ENCODE measurements at places on chromosomes 3 and 15.

DNA sequence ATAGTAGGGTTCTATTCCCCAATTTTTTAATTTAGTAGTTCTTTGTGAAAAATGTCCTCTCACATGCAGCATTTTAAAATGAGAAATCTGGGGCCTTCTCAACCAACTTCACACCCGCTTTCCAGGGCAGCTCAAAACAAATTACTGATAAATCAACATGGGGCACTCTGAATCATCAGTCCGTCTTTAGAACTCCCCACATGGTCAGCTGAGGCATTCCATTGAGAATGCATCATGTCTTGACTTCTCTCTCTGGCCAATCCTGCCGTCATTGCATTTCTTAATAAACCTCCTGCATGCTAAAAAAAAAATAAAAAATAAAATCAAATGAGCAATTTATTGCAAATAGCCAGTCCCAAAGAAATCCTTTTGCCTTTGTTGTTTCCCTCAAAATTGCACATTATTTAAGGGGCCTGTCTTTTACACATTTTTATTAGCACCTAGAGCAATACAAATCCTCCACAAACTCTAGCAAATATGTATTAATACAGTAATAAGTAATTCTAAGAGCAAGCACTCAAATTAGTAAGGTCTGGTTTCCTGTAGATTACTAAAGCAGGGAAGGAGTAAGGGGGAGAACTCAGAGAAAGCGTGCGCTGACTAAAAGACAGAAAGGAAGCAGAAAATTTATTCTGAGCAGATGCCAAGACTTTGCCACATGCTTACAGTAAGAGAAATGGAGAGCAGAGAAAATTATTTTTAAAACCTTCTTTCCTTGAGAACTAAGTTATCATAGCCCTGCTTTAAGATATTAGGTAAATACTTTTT, 175.7 kb downstream of the TNIK start:
- DNase-seq = no peak

GRCh38 chr3:171809611-171809860, 747 bp downstream of the PLD1 start:
- no peak for DNase-seq

GRCh38 chr3:44981751-44982150, 5.7 kb downstream of the EXOSC7 start:
- no peak for DNase-seq

DNA sequence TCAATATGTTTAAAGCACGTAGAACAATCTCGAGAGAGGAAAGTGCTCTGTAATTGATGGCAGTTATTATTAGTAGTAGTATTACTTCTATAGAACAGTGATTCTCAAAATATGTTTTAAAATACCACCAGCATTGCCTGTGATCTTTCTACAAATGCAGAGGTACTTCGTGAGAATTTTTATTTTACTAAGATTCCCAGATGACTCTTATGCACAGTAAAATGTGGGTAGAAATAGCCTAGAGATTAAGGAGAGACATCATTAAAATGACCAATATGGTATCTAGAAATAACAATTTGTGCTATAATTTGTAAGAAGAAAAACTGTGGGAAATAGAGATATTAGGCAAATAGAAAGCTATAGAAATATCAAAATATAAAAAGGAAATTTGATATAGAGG, 157.9 kb downstream of the SUCNR1 start:
- no peak for DNase-seq

GRCh38 chr3:171459137-171459941, 866 bp downstream of the TNIK start:
- no peak for DNase-seq

GRCh38 chr3:10006048-10006761, 19.6 kb upstream of the EMC3 start:
- no peak for DNase-seq
